ENCODE measurements at places on chromosomes 2 and 18.
A peak's percentile ranks its signal among the peaks of the same experiment; 100 is the strongest.

DNA sequence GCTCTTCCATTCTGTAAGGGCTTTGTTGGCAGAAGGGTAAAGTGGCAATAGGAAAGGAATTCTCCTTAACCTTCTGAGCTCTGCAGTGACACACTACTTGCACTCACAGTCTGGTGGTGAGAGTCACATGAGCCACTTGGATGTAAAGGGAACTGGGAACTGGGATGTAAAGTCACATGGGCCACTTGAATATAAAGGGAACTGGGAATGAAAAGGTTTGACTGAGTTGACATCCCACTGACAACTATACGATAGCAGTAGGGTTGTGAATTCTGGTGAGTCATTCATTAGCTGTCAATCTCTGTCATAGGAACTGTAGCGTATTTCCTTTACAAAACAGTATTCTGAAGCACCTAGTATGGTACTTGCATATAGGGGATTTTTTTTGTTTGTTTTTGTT lies 5.5 kb downstream of the RPE start:
- DNase-seq, result no peak

- DNase-seq, result no peak
These were observed 2180.0 kb upstream of the PIK3C3 start for GRCh38 chr18:39774957-39775598.

DNA sequence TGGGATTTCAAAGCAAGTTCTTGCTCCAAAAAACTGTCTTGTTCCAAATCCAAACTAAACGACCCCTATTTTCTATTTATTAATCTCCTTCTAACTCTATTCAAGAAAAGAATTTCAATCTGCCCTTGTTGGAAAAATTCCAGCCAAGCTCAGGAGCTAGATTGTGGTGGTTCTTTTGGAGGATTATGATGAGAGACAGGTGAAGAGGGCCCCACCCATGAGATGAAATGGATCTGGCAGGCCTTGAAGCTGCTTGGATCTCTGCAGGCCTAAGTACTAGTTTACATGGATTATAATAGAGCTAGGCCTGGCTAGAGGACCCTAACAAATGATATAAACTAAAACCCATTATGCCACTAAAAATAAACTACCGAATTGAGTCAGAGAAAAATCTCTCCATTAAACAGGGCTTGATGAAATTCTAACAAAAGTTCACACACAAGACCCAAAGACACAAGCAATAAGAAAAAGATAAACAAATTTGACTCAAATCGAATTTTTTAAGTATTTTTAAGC lies 101.6 kb downstream of the GFPT1 start:
- DNase-seq, result no peak

DNA sequence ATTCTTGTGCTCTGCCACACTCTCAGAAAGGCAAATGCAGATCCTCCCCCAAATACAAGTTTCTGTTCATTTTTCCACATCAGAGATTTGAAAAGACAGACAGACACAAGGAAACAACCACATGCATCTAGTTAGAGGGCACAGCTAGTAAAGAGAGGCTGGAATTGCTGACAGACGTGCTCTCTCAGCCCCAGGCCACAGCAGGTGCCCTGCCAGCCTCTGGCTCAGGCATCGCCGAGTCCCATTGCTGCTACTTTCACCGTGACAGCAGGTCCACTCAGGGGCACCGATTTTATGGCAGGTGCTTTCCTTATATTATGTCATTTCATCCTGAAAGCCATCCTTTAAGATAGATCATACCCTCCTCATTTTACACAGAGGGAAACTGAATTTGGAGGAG lies 507.5 kb downstream of the EIPR1 start:
- no peak for DNase-seq

DNA sequence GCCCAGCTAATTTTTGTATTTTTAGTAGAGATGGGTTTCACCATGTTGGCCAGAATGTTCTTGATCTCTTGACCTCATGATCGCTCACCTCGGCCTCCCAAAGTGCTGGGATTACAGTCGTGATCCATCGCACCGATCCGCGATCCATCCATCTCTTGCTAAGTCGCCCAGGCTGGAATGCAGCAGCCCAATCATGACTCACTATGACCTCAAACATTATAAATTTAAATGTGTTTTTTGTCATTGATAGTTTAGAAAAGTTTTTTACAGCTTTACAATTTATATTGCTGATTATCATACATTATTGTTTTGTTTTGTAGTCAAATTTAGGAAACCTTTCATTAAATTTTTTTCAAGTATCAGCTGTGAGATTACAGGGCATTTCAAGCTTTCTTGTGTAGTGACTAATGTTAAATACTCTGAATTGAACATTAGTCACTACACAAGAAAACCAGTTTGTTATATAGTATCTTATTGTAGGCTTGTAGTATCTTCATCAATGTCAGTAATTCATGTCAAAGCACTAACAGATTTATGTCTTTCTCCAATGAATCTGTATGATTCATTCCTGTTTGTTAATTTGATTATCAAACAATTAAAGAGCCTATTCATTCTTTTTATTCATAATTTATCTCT lies 37.5 kb downstream of the NR4A2 start:
- DNase-seq, result no peak

DNA sequence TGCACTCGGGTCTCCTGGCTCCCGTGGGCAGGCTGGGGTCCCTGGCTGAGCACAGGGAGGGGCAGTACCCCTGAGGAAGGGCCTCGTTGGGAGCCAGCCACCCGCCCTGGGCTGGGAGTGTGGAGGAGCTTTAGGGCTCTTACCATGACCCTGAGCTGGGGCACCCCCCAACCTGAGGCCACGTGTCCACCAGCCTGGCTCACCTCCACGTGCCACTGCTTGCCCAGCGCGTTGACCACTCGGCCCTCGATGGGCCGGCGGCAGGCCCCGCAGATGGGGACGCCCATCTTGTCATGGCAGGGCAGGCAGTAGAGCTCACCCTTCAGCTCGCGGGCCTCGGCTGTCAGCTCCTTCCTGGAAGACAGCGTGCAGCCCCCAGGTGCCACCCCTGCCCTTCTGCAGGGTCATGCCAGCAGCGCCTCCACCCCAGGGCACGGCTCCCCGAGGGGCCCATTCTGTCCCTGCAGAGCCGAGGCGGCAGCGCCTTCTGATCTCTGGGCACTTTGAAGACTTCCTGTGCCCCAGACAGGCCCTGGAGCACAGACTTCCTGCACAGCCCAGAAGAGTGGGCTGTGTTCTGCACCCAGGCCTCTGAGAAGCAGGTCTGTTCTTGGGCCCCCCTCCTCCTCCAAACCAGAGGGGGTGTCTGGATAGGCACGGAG lies 4.0 kb upstream of the GPR17 start:
- DNase-seq, result no peak

GRCh38 chr2:17590342-17590911 lies 49.9 kb downstream of the VSNL1 start:
- DNase-seq, result no peak

DNA sequence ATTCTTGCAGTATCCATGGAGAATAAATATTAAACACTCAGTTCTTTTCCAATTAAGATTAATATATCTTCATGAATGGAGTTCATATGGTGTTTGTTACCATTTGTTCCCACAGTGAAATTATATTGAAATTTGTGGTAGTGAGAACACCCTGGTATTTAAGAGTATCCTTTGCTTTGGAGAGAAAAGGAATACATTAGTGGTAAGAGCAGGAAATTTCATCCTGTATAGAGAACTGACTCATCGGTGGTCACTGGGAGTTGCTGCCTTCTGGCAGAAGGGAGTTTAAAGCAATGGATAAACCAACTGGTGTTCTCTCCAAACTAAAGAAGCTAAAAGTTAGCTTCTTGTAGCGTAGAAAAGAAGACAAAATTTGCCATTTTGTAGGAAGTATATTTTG lies 107.3 kb downstream of the MYO1B start:
- no peak for DNase-seq

DNA sequence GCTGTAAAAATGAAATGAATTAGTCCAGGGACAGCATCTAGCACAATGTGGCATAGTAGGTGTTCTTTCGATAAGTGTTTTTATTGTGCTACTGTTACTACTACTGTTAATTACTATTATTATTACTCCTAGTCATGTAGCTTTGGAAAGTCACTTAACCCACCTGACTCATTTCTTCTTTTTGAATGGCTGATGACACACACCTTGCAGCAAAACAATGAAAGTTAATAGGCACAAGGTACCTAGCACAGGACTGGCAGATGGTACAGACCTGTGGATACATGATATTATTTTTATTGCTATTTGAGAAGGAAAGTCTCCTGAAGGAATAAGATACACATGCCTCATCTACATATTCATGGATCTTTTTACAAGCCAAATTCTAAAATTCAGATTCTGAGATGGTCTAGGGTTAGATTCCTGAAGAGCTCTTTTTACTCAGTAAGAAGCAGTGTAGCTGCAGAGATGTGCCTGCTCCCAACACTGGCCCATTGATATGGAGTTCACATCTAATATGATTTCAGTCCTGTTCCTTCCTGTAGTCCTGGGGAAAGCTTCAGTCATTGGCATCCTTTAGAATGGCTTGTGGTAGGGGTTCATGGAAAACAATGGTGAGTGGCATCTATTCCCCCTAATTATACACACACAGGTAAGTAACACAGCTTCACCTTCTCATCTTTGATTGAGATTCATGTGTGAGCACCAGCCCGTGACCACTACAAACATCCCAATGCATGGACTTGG lies 7.9 kb upstream of the ERMN start:
- DNase-seq, result no peak

DNA sequence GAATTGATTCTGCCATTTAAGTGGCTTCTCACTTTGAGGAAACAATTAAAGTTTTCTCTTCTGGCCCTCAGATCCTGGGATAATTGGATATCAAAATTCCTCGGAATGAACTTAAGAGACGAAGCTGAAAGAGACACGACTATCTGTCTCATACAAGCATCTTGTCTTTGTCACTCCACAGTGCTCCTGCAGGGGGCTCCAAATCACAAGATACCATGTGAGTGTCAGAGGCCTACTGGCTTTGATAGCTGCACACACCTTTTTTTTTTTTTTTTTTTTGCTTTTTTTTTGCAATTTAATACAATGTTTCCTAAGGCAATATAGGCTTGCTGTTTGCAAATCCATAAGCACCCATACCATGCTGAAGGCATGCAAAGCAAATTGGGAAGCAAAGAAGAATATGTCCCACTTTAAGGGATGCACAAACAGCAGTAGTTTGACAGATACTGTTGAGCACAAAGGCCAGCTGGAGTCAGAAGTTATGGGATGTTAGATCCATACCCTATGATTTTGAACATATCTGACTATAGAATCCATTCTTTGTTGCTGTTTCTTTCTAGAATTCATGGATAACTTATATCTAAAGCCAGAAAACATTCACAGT lies 109.0 kb upstream of the CBLN2 start:
- DNase-seq, result peak; percentile 58

- DNase-seq, result no peak
These were observed 62.3 kb downstream of the ITGA6 start for GRCh38 chr2:172489681-172490080.

DNA sequence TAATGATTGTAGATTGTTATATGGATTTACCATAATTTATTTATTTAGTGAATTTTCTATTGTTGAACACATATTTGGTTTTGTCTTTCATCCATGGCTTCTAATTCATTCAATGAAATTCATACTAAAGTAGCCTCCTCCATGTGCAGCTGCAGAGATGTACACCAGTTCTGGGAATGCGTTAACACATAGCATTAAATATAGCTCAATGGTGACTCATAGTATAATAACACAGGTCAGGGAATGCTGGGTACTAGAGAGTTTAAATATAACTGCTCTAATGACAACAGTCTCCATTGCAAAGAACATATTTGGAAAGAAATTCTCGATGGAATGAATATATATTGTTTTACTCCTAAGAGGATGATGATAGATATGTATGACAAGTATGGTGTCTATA lies 1190.2 kb upstream of the NRXN1 start:
- DNase-seq, result no peak

- DNase-seq, result no peak
These were observed 9.7 kb downstream of the MYO7B start for GRCh38 chr2:127545189-127545588.

DNA sequence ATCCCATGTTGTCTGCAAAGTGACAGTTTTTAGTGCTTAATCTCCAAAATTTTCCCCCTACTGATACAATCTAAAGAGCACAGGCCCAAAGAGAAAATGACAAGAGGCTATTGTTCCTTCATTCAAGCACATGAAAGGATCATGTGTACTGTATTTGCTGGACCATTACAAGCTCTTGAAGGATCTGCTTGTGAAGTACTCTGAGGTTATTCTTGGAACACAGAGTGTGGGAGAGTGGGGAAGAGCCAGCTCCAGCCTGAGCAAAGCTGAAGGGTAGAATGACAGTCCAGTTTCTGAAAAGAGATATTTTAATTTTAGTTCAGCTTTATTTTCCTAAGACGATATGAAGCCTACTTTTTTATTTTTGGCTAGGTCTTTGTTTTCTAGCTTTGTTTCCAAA lies 112.2 kb downstream of the GALNT3 start:
- no peak for DNase-seq

GRCh38 chr2:184599054-184599871 lies 934 bp downstream of the ZNF804A start:
- DNase-seq, result no peak

DNA sequence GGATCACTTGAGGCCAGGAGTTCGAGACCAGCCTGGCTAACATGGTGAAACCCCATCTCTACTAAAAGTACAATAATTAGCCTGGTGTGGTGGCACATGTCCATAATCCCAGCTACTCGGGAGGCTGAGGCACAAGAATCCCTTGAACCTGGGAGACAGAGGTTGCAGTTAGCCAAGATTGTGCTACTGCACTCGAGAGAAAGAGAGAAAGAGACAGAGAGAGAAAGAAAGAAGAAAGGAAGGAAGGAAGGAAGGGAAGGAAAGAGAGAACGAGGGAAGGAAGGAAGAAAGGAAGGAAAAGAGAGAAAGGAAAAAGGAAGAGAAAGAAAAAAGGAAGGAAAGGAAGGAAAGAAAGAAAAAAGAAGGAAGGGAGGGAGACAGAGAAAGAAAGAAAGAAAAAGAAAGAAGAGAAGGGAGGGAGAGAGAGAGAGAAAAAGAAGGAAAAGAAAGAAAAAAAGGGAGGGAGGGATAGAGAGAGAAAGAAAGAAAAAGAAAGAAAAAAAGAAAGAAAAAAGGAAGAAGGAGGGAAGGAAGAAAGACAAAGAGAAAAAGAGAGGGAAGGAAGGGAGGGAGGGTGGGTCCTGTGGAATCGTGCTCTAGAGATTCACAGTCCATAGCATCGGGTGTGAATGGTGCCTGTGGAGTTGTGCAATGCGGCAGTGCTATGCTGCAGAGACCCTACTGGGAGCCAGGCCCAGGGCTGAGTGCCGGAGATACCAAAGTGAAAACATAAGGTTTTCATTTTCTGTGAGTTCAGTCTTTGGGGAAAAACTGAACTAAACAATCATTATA lies 4.6 kb upstream of the SDC1 start:
- no peak for DNase-seq
